ENCODE measurements at places on chromosomes 5 and 9.

DNA sequence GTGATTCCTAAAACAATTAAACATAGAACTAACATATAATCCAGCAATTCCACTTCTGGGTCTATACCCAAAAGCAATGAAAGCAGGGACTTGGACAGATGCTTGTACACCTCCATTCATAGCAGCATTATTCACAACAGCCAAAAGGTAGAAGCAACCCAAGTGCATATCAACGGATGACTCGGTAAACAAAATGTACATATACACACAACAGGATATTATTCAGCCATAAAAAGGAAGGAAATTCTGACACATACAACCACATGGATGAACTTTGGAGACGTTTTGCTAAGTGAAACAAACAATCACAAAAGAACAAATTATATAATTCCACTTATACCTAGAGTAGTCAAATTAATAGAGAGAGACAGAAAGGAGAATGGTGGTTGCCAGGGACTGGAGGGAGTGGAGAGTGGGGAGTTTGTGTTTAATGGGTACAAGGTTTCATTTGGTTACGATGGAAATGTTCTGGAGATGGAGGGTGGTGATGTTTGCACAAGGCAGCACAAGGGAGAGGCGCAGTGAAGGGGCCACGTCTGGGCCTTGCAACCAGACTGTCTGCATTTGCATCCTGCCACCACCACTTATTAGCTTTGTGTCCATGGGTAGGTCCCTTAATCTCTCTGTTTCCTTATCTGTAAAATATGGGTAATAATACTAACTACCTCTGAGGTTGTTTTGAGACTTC lies 36.3 kb upstream of the RLN1 start:
- DNase-seq = no peak

GRCh38 chr5:77863181-77863580 lies 87.0 kb upstream of the TBCA start:
- no peak for DNase-seq

- DNase-seq = peak; percentile 81
These were observed 663.2 kb upstream of the RGMB start for GRCh38 chr5:98110282-98110691.

- no peak for DNase-seq
These were observed 76.6 kb downstream of the F2RL2 start for GRCh38 chr5:76546497-76547102.

DNA sequence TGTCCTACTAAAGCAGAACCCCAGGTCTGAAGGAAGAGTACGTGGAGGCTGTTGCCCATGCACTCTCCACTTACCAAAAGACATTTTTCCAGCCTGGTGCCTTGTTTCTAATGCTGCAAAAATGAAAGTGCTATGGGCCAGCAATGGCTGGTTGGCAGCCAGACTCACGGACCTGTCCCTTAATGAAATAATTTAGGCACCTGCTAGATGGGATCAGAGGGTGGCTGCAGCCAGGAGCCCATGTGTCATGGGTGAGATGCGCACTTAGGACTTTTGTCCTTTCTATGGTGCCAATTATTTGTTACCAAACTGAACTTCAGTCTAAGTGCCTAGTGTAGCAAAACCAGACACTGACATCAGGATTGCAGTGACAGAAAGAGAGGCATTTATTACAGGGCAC lies 276.3 kb downstream of the YTHDC2 start:
- no peak for DNase-seq

- DNase-seq = no peak
These were observed 20.2 kb upstream of the EGFL7 start for GRCh38 chr9:136642439-136642921.

- no peak for DNase-seq
These were observed 56.3 kb downstream of the TEX10 start for GRCh38 chr9:100296407-100296806.

DNA sequence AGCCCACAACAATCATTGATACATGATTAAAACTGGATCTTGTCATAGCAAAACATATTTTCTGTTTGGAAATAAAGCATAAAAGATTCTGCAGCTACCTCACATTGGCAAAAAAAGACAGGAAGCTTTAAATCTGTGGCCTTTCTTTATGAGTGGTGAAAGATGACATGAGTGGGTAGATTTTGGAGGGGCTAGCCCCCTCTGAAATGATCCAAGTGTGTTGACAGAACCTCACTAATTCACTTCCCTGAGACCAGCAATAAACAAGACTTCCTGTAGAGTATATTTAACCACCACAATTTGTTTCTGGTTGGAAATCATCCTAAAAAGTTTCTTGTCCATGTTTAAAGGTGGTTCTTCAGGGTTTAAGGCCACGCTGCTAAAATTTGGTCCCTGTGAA lies 530.8 kb downstream of the SPATA31D1 start:
- no peak for DNase-seq

Measured in fibroblast of upper back skin (primary cell).